Adrenal gland (tissue), 19 donors: ENCODE measurements at places on chromosomes 2 and 18. TPM values are rescaled to one million over a fixed set of nuclear protein-coding genes. Genes with fewer than 3 reads are reported as not detected.

DNA sequence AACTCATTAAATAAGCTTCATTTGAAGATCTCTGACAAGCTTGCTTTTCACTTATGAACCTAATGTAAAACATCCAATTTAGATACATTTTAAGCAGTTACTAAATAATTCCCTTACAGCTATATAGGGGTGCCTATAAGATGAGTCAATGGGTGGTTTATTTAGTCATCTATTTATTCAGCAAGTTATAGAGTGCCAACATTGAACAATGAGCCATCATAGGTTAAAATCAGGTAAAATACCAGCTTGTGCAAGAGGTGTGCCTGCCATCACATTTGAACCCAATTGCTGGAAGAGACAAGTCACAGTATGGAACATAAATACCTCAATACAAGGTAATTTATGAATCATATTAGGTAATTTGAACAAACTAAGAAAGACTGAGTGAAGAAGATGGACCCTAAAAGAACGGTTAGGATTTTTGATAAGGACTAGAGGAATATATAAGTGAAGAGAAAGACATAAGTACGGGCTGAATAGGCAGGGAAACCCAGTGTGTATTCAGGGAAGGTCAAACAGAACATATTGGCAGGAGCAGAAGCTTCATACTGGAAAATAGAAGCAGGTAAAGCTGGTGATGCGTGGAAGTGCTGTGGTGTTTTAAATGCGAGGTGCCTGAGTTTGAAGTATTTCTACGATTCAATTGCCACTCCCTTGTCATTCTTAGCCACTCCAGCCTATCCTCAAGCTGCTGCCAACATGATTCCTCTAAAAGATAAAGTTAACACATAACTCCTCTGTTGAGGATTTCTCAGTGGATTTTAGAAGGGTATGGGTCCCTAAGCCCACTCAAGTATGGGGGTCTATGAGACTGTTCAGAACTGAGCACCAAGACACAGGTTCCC is 18.9 kb upstream of the STAT4 start:
- H3K4me1 ChIP-seq, result peaks cover 7% of the 10 kb centered on the region
- DNase-seq, result no peak
- H3K27ac ChIP-seq, result no peak overlapping the region
- no peaks in the 10 kb centered on the region for H3K27me3 ChIP-seq

DNA sequence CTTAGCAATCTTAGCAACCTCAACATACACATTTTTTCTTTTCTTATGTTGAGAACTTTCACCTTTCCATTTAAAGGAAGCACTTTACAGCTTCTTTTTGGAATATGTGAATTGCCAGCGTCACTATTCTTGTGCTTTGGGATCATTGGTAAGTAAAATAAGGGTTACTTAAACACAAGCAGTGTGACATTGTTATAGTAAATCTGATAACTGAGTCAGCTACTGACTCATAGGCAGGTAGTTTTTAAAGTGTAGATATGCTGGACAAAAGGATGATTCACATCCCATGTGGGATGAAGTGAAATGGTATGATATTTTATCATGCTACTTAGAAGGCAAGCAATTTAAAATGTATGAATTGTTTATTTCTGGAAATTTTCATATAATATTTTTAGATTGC is 637.2 kb downstream of the DCDC2C start:
- no peaks in the 10 kb centered on the region for H3K36me3 ChIP-seq
- H3K27me3 ChIP-seq, result no peaks in the 10 kb centered on the region
- no peak overlapping the region for H3K4me3 ChIP-seq
- DNase-seq, result no peak
- H3K27ac ChIP-seq, result no peak overlapping the region
- no peaks in the 10 kb centered on the region for H3K4me1 ChIP-seq

DNA sequence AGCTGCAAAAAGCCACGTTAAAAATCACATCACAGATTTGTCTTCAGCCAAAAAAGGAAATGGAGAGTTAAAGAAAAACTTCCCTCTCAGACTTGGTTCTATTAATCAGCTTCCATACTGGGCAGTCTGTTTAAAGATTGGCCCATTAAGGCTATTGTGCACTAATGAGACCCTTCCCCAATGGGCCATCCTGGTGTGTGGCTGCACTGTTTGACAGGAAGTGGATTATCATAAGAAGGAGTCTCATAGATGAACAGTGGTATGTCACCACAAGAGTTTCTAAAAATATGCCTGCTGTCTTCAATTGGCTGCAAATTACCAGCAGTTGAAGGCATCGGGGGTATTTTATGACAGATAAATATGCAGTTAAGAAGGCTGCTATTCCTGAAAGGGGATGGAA is 247.6 kb upstream of the THSD7B start:
- no peak for DNase-seq
- H3K36me3 ChIP-seq, result no peaks in the 10 kb centered on the region
- no peak overlapping the region for H3K4me3 ChIP-seq
- H3K4me1 ChIP-seq, result no peaks in the 10 kb centered on the region
- no peak overlapping the region for H3K27ac ChIP-seq

DNA sequence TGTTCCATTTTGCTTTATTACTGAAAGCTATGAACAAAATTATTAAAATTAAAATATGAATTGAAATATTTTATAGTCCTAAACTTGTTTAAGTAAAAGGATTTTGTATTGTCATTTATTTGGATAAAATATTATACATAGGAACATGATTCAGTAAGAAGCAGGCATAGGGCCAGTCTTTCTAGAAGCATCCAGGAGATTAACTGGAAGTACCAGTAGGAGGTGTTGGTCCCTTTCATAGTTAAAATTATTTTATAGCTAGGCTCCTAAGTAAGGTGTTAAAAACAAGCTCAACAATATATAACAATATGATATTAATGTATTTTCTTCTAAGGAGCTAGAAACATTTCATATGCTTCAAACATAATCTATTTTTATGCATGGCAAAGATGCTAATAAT is 43.7 kb downstream of the FIGN start:
- H3K27me3 ChIP-seq, result no peaks in the 10 kb centered on the region
- no peak overlapping the region for H3K27ac ChIP-seq
- no peak for DNase-seq
- no peaks in the 10 kb centered on the region for H3K36me3 ChIP-seq
- H3K4me1 ChIP-seq, result no peaks in the 10 kb centered on the region
- H3K4me3 ChIP-seq, result no peak overlapping the region

The SLC16A14 gene
- 0.88 TPM for polyA plus RNA-seq

The KIF5C gene
- 31.2 TPM for polyA plus RNA-seq

The DYTN gene
- polyA plus RNA-seq, result not detected

DNA sequence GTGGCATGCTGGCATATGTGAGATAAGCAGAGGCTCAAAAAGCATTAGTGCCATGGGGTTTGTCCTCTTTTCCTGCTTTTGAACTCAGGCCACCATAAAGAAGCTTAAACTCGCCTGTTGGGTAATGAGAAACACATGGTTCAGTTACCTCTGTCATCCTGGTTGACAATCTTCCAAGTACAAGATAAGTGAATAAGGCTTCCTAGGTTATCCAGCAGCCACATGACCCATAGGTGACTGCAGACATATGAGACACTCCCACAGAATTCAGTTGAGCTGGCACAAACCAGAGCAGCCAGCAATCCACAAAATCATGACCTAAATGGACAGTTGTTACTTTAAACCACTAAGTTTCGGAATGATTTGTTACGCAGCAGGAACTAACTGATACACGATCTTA is 97.3 kb downstream of the TACR1 start:
- no peaks in the 10 kb centered on the region for H3K27me3 ChIP-seq
- no peaks in the 10 kb centered on the region for H3K36me3 ChIP-seq
- H3K4me3 ChIP-seq, result no peak overlapping the region
- DNase-seq, result no peak
- no peaks in the 10 kb centered on the region for H3K4me1 ChIP-seq
